ENCODE measurements at places on chromosomes 3 and 15.

DNA sequence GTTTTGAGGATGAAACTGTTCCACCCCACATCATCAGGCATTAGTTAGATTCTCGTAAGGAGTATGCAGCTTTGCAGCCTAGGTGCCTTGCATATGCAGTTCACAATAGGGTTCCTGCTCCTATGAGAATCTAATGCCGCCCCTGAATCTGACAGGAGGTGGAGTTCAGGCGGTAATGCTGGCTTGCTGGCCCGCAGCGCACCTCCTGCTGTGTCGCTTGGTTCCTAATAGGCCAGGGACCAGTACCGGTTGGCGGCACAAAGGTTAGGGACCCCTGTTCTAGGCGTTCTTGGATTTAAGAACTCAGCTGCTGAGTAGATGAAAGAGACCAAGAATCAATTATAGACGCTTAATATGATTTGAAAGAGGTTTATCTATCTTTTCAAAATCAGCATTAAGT lies 595.4 kb downstream of the CADM2 start:
- no peak for DNase-seq

- no peak for DNase-seq
Measured at GRCh38 chr3:186107215-186108105, 1.4 kb downstream of the ETV5 start.

DNA sequence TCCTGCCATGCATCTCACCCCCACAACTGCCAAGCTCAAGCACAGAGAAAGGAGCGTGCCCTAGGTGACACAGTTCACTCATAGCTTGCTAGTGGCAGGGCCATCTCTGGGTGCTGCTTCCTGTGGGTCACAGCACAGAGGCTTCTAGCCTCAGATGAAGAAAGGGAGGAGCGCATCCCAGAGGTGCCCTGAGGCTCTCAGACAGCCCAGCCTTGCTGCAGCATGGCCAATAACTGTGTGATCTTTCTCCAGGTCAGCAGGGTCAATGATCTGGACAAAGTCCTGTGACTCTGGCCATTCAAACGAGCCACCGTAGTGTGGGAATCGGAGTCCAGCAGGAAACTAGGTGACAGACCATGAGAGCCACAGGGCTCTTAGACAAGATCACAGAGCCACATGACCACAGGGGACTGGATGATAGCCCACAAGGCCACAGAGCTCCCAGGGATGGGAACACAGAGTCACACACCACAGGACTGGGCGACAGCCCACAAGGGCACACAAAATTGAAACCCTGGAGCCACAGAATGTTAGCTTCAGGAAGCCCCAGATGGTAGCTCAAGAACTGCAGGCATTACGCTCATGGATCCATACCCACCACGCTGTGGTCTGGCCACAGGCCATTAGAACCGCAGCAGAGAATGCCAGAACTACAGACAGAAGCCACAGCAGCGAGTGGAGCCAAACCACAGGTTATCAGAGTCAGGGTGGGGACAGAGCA lies 25.9 kb upstream of the GRIP2 start:
- no peak for DNase-seq

DNA sequence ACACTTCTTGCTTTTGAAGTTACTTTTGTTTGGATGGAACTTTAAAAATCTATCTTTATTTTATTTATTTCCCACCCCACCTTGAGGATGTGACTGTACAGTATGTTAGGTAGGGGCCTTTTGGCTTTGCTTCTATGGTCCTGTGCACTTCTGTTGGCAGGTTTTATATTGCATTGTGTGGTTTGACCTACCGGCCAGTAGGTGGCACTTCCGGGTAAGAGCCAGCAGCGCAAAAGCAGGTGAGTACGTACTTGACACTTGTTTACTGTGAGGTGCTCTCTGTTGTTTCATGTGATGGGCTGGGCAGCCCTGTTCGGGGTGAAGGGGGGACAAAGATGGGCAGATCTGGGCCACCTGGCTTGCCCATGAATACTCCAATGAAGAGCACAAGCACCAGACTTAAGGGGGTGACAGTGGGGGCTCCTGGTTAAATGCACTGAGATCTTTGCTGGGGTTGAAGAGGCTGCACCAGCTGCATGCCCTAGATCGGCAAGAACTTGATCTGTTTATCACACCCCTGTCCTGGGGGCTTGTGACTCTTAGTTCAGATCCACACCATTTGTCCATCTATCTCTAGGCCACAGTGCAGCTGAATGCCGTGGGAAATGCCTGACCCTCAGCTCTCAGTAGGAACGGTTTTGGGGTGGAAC lies 131.6 kb downstream of the NLGN1 start:
- no peak for DNase-seq

GRCh38 chr3:50830451-50830850 lies 155.7 kb downstream of the DOCK3 start:
- DNase-seq: no peak

GRCh38 chr15:47811172-47811571 lies 93.9 kb downstream of the SEMA6D start:
- DNase-seq: no peak

DNA sequence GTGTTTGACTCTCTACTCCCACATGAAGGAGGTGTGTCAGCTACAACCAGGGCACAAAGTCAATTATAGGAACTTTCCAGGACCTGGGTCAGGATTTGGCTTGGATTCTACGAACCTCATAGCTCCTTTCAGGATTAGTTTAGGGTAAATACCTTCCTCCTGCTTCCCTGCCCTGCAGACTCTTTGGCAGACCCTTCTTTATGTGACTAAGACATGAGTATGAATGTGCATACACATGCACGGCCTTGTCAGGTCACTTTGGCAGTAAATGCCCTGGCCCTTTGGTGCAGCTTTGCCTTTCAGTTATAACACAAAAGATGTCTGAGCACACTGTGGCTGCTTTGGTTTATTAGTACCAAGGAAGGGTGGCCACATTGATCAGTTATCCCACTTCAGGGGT lies 68.9 kb downstream of the GHSR start:
- DNase-seq: no peak

GRCh38 chr3:45480218-45480617 lies 91.8 kb downstream of the LARS2 start:
- no peak for DNase-seq

DNA sequence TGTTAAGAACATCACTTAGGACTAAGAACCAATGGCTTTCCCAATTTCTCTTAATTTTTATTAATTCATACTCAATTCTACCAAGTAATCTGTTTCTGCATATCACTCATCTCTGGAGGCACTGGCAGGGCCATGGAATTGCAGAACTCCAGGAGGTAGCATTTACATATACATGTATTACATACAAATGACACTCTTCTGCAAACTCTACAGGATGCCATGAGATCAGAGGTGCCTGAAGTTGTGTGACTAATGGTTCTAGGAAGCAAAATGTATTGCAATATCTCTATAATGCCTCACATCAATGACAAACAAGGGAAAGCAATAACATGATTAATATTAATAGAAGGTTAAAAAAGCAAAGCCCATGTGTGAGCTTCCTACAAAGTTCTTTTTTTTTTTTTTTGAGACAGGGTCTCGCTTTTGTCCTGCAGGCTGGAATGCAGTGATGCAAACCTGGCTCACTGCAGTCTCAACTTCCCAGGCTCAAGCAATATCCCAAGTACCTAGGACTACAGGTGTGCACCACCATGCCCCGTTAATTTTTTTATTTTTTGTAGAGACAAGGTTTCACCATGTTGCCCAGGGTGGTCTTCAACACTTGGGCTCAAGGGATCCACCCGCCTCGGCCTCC lies 33.0 kb downstream of the DENND6A start:
- DNase-seq: no peak

- no peak for DNase-seq
Measured at GRCh38 chr15:81589671-81590070, 215.7 kb upstream of the TMC3 start.

DNA sequence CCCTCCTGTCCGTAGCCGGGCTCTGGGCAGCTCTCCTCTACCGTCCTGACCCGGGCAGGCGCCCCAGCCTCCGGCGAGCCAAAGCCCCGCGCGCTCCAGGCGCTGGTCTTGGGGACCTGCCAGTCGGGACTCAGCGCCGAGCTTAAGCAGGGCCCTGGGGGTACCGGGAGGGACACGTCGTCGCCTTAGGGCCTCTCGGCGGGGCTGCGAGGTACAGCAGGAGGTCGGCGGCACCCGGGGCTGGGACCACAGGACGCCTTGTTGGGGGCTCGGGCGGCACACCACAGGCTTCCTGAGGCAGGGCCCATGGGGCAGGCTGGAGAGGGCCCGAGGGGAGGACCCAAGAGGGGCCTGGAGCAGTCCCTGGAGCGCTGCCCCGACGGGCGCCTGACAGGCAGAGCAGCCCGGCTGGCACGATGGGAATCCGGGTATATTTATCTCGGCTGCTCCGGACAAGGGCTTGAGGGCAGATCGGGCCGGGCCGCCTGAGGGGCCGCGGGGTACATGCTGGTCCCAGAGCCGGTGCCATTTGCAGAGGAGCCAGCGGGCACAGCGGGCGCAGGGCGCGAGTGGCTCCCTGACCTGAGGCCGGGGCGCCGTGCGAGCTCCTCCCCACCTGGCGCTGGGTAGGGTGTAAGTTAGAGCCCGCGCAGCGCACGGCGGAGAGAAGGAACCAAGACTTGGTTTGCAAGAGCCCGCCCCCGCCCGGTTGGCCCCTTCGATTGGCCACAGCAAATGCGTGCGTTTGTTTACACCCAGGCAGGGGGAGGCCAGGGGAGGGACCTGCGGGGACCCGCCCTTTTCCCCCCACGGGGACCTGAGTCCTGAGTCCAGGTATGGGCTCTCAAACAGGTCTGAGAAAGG lies 574 bp downstream of the SLC38A3 start:
- DNase-seq: no peak

DNA sequence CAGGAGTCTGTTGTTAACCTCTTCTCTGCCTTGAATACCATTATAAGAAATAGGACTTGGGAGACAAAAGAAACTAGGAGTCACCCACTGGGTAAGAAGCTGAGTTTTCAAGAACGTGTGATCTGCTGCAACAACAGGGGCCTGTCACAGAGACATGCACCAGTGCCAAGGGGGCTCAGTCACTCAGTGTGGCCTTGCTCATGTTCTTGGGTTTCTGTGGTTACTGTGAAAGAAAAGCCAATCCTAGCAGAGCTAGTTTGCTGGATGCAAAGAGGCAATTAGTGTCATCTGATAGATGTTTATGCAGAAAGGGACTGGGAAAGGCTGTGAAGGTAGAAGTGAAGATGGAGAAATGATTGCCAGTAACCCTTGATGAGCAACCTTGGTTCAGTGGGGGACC lies 126.3 kb downstream of the IQCH start:
- no peak for DNase-seq

DNA sequence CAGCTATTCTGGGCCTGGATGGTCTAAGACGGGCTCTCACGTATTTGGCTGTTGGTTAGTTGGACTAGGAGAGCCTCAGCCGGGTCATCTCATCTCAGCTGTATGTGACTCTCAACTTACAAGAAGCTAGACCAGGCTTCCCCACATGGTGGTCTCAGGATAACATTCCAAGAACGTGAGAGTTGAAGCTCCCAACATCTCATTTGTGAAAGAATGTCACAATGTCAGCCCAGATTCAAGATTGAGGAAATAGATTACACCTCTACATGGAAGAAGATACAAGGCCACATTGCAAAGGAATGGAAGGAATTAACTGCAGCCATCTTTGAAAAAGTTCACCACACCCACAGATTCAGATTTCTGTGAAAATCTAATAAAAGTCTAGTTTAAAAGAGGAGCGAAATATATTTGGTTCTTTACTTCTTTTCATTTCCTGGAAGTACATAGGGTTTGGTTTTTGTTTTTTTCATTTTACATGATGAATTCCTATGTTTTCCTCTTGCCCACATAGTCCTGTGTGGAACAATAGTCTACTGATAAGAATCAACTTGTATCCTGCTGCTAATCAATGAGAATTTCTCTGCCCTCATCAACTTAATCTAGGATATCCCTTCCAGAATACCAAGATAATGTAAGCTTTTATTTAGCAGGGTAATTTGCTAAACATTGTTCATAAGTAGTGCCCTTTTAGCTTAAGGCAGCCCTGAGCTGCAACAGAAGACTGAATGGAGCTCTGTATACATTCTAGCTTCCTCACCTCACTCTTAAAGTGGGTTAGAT lies 116.5 kb downstream of the CMSS1 start:
- DNase-seq: no peak

GRCh38 chr3:155673421-155673820 lies 71.5 kb downstream of the PLCH1 start:
- no peak for DNase-seq

GRCh38 chr3:129001806-129002572 lies 885 bp downstream of the EFCC1 start:
- DNase-seq: no peak

DNA sequence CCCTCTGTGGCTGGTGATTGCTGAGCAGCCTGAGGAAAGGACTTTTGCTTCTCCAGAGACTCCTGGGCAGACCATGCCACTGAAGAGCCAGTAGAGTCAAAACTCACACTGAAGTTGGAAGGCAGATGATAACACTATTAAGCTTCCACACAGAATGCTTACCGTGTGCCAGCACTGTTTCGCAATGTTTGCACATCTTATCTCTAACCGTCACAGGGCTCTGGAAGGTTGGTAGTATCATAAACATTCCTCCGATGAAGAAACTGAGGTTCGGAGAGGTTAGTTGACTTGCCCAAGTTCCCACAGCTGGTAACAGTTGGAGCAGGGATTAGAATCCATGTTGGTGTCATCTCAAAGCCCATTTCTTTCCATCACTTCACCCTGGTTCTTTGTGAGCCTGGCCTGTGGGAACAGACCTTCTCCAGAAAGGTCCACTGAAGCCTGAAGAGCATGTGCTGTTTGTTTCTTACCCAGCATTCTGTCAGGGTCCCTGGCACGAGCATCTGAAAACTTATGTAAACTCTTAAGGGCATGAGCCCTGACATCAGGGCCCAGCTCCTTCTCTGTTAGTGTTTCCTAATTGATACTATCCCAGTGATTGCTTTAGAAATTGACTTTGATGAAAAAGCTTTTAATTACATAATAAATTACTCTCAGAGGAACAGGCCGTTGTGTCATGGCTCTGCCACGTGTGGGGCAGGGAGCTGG lies 77.0 kb upstream of the PRR23C start:
- DNase-seq: peak; percentile 52

GRCh38 chr3:49841126-49841696 lies 15.2 kb downstream of the TRAIP start:
- DNase-seq: no peak

DNA sequence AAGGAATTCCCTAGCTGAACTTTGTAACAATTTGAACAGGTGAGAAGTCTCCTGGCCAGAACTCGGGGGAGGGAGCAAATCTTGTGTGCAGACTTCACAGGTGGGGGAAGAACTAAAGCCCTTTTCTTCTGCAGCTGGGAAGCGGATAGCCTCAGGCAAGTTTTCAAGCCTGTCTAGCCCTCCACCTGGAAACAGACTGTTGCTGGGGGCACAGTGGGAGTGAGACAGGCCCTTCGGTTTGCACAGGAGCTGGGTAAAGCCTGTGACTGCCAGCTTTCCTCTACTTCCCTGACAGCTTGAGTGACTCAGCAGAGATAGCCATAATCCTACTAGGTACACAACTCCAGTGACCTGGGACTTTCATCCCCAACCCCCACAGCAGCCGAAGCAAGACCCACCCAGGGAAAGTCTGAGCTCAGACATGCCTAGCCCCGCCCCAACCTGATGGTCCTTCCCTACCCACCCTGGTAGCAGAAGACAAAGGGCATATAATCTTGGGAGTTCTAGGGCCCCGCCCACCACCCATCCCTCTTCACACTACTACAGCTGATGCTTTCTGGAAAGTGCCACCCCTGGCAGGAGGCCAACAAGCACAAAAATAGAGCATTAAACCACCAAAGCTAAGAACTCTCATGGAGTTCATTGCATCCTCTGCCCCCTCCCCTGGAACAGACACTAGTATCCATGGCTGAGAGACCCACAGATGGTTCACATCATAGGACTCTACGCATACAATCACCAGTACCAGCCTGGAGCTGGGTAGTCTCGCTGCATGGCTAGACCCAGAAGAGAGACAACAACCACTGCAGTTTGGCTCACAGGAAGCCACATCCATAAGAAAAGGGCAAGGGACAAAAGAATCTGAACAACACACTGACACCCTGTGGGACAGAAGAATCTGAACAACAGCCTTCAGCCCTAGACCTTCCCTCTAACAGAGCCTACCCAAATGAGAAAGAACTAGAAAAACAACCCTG lies 479.0 kb downstream of the RAP2B start:
- no peak for DNase-seq
